ENCODE measurements at places on chromosomes 12 and 14. TPM values are rescaled to one million over a fixed set of nuclear protein-coding genes. Genes with fewer than 3 reads are reported as not detected.

GRCh38 chr14:24074625-24075484 is 3.5 kb downstream of the CPNE6 start:
- no peak for DNase-seq

DNA sequence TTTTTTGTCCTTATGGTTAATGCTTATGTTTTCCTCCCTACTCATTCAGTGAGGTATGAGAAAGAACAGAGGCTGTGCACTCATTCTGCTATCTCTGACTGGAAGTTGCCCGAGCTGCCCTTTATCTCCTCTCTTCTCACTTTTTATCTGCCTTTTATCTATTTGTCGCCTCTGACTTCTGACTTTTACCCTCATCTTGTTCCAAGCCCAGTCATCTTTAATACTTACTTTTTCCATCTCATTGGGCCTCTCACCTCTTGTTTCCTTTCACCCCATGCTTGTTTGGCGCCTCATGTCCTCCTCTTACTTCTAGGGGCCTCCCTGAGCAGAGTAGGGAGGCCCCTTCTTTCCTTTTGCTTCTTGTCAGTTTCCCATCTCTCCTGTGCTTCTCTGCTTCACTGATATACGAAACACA is 50.7 kb downstream of the DIP2B start:
- DNase-seq: no peak

DNA sequence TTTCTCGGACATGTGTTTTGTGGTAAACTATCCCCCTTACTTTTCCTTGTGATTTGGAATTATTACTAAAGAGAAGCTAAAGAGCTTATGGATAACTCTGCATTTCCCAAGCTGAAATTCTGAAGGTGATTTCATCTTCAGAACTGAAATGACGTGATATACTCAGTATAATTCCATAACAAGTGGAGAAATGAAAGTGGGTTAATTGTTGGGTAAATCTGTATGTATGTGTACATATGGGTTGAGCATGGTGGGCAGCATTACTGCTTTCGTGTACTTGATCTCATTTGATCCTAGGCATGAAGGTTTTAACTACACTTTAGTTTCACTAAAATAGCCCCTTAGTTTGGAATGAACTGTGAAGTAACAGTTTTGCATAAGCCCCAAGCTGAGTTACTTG is 4.1 kb downstream of the YY1 start:
- no peak for DNase-seq

GRCh38 chr12:131340616-131341210 is 370.2 kb upstream of the SFSWAP start:
- DNase-seq: no peak

DNA sequence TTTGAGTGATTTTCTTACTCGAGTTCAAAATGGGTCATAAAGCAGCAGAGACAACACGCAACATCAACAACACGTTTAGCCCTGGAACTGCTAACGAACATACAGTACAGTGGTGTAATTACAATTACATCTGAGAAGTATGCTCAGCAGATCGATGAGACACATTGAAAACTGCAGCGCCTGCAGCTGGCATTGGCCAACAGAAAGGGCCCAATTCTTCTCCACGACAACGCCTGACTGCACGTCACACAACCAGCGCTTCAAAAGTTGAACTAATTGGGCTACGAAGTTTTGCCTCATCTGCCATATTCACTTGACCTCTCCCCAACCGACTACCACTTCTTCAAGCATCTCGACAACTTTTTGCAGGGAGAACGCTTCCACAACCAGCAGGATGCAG is 145.6 kb downstream of the SCARB1 start:
- DNase-seq: no peak

DNA sequence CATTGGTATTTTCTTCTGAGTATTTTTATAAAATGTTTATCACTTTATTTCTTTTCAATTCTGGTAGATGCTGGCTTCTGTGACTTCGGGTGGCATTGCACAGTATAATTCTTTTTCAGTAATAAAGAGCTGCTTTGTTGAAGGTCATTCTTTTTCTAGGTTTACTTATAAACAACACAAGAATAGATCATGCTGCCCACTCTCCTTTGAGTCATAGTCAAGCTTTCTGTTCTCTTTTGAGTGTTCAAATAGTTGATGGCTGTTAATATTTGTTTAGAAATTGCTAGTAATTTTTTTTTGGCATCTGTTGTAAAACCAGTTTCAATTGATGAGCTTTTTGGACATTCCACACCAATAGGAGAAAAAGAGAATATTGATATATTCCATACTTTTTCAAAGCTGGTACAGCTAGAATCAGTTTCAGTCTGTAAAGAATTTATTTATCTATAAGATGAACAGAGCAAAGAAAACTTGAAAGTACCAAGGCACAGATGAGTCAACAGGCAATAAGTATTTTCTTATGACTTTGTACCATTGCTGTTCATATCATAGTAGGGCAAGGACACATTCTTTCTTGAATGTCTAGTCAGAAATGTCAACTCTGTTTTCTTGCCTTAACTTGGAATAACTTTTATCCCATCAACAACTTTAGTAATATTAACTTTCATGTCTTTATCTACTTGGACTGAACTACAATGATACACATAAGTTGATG is 513.0 kb upstream of the SEL1L start:
- no peak for DNase-seq

DNA sequence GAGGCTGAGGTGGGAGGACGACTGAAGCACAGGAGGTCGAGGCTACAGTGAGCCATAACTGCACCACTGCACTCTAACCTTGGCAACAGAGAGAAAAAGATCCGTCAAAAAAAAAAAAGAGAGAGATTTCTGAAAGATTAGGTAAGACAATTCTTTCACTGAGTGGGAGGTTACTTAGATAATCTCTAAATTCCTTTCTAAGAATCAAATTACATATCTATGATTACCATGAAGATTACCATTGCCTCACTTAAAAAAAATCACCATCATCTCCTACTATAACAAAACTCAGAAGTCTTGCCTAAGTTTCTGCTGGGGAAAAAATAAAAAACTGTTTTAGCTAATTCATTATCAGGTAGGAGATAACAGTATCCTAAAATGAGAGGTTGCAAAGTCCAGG is 366.7 kb downstream of the DUSP6 start:
- DNase-seq: no peak

DNA sequence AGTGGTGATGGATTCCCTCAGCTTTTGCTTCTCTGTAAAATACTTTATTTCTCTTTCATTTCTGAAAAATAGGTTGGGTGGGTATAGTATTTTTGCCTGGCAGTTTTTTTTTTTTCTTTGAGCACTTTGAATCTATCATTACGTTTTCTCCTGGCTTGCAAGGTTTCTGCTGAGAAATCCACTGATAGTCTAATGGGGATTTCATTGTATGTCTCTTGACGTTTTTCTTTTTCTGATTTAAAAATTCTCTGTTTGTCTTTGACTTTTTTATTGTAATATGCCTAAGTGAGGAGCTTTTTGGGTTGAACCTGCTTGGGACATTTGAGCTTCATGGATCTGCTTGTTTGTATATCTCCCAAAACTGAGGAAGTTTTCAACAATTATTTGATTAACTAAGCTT is 606.0 kb downstream of the KCNH5 start:
- DNase-seq: no peak

- DNase-seq: no peak
These were observed 56.5 kb upstream of the C14orf180 start for GRCh38 chr14:104522926-104523545.

GRCh38 chr12:74563927-74564326 is 26.3 kb downstream of the ATXN7L3B start:
- no peak for DNase-seq

- DNase-seq: no peak
These were observed 218.8 kb downstream of the BTG1 start for GRCh38 chr12:91926848-91927247.

GRCh38 chr12:26630546-26631027 is 202.4 kb downstream of the ITPR2 start:
- DNase-seq: peak; percentile 9

DNA sequence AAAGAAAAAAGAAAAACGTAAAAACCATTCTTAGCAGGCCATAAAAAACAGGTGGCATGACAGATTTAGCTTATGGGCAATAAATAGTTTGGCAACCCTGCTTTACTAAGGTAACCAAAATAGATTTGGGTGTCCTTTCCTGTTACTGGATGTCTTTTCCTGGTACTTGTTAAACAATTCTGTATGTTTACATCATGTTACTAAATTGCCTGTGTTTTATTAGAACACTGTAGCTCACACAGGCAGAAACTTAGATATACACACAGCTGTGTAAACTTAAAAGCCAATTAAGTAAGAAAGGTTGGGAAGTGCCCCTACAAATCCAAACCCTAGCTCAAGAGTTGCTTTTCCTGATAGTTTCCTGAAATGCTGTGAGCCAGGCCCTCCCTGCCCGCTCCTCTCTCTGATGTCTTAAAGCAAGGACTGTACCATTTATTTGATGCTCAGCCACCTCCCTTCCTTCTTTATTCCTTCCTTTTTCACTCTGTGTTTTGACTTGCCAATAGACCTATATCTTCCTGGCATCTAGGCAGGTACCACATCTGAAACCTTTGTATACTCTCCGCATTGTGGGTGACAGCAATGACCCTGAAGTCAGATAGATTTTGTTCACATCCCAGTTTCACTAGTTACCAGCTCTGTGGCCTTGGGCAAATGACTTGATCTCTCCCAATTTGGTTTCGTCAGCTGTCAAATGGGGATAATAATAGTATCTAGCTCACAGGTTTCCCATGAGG is 3.7 kb upstream of the CAMKK2 start:
- DNase-seq: no peak

- peak; percentile 11 for DNase-seq
These were observed at the start of gene PPP1R36 for GRCh38 chr14:64549791-64550620. Gene PPP1R36, plus strand, starts transcription at chr14:64549961. Its CDS starts 37 bp downstream, at chr14:64549998.

- DNase-seq: no peak
These were observed 15.9 kb downstream of the CDC42BPB start for GRCh38 chr14:103041464-103041863.

- peak; percentile 41 for DNase-seq
These were observed 5.1 kb upstream of the NKX2-1 start for GRCh38 chr14:36524874-36525745.

- DNase-seq: no peak
These were observed 57.1 kb downstream of the GALC start for GRCh38 chr14:87935886-87936285.

- DNase-seq: no peak
These were observed 219.6 kb upstream of the C14orf180 start for GRCh38 chr14:104359969-104360442.

DNA sequence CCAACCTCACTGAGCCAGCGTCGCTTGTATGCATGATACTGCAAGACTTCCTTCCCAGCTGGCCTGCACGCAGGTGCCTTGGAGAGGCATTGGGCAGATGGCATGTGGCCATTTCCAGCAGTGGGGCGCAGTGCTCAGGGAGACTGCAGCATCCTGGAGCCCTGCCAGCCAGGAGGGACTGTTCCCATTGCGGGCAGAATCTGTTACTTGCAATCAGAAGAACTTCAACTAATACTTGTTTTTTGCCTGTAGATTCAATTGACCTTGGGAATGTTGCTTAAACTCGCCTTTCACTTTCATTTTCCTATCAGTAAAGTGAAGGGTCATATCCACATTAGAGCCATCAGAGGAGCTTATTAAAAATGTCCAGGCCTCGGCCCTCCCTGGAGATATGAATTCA is 29.8 kb downstream of the ANKRD9 start:
- no peak for DNase-seq

GRCh38 chr12:124492879-124493808 is 74.3 kb downstream of the NCOR2 start:
- no peak for DNase-seq

DNA sequence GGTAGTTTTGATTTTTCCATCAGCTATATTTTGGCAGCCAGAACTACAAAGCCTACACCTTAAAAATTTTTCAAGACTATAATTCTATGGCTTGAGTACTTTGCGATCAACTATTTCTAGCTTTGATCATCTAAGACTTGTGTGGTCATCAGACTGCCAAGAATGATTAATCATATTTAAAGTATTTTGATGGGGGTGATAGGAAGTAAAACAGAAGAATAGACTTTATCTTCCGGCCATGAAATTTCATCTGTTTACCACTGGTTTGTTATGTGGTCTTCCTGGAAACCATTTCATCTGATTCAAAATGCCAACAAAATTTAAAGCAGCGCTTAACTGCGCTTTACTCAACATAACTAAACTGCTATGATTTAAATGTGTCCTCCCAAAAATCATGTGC is 706.8 kb downstream of the TRHDE start:
- no peak for DNase-seq

- DNase-seq: no peak
These were observed 214.3 kb downstream of the DPF3 start for GRCh38 chr14:72679536-72680151.

DNA sequence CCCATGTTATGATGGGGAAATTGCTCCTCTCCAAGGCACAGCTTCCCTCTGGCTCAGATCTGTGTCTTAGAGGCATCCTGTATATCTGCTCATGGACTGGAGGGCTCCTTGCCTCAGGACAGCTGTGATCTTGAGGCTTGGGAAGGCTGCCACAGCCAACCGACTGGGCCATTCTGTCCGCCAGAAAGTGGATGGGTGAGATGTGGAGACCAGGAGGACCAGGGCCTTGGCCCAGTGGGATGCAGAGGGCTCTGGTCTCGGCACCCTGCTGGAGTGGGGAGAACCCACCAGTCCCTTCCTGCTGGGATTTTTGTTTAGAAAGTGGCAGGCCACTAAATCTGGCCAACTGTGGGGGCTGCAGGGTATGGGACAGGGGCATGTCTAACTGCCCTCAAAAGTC is 148.6 kb downstream of the CALM1 start:
- DNase-seq: no peak

DNA sequence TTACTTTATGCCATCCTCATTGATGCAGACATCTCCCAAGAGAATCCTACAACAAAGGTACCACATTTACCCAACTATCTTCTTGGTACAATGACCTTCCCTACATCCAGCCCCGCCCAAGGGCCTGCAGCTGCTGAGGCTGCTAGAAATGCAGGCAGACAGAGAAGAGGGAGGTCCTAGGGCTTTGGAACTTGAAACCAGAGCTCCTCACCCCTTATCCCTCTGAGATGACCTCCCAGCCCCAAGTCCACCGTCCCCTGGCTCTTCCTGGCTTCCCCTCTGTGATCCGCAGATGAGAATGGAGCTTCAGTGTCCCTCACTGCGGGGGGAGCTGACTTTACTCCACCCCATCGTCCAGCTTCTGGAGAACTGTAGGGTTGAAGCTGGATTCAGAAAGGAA is 1.6 kb upstream of the TNFRSF1A start:
- DNase-seq: no peak

ACSM4 gene
- not detected for total RNA-seq

HOXC10 gene
- 19.8 TPM for total RNA-seq

KRT83 gene
- total RNA-seq: not detected

TOMM20L gene
- total RNA-seq: not detected

KRT82 gene
- not detected for total RNA-seq

STYK1 gene
- total RNA-seq: not detected

RARG gene
- total RNA-seq: 30.8 TPM

SYNDIG1L gene
- total RNA-seq: not detected

KRT85 gene
- not detected for total RNA-seq

AMN gene
- not detected for total RNA-seq

MAP1LC3B2 gene
- 0.26 TPM for total RNA-seq

RTN1 gene
- 1.4 TPM for total RNA-seq

Data from MG63 (cell line).